Activated effector memory CD4-positive, alpha-beta T cell treated with Interleukin-2 at 50 U/mL for 16 hours (primary cell): ENCODE measurements at places on chromosomes 12 and 14.

- no peak for DNase-seq
Observed at GRCh38 chr12:125050446-125050845, 14.8 kb upstream of the AACS start.

DNA sequence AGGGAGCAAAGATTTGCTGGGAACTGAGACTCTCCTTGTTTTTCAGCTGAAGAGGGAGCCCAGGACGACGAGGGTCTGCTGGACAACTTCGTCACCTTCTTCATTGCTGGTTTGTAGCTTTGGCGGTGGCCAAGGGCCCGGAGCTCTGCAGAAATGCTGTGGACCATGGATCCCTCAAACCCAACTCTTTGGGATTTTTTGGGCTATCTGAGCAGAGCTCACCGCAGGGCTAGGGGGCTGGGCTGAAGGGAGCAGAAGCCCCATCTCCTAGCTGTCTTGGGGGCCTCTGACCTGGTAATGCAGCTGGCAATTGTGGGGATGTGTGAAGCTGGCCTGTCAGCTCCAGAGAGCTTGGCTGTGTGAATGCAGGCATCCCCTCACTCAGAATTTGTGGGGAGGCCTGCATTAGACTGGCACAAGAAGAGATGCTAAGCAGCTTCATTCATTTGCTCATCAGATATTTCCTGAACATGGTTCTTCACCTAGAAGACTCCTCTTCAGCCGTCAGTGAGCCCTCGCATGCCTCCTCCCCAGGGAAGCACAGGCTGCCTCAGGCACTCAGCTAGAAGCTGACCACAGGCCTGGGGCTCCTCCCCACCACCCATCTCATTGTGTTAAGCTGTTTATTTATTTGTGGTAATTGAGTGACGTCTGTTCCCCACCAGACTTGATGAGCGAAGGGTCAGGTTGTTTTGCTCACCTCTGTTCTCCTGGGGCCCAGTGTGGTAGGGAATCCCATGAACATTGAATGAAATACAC lies 32.2 kb downstream of the CYP46A1 start:
- DNase-seq = no peak

DNA sequence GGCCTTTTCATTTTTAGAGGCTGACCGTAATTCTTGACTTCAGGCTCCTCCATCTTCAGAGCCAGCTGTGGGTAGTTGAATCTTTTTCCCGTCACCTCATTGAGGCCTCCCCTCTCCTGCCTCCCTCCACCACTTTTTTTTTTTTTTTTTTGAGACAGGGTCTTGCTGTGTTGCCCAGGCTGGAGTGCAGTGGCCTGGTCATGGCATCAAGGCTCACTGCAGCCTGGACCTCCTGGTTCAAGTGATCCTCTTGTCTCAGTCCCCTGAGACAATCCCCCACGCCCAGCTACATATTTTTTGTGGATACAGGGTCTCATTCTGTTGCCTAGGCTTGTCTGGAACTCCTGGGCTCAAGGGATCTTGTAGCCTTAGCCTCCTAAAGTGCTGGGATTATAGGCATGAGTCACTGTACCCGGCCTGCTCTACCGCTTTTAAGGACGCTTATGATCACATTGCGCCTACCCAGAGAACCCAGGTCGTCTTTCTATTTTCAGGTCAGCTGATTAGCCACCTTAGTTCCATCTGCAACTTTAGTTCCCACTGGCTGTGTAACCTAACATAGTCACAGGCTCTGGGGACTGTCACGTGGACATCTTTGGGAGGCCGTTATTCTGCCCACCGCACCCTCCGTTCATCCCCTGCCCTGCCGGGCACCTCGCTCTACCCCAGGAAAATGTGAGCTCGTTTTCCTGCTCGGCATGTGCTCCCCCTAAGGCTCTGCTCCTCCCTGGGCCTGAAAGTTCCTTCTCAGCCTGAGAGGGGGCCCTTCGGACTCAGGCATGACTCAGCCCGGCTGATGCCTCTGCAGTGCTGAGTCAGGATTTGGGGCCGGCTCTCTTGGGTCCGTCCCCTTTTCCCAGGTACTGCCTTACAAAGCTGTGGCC lies 13.4 kb downstream of the TNFAIP2 start:
- no peak for DNase-seq

DNA sequence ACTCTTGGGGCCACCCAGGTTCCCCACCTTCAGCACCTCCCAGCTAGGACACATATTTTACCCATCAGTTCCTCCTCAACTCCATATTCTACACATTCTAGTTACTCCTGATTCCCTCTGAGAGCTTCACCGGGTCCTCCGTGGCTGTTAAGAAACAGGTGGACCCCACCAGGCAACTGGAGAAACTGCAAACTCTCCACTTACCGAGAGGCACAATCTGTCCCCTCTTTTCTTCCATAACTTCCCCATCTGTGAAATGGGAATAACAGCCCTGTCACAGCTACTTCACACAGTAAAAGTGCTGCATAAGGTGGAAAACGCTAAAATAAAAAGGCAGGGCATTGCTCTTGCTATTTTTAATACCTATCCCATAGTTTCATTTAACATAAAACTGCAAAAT lies 1.5 kb downstream of the SLC7A8 start:
- no peak for DNase-seq

- DNase-seq = no peak
Observed at GRCh38 chr12:24534622-24535021, 414.3 kb downstream of the BCAT1 start.

DNA sequence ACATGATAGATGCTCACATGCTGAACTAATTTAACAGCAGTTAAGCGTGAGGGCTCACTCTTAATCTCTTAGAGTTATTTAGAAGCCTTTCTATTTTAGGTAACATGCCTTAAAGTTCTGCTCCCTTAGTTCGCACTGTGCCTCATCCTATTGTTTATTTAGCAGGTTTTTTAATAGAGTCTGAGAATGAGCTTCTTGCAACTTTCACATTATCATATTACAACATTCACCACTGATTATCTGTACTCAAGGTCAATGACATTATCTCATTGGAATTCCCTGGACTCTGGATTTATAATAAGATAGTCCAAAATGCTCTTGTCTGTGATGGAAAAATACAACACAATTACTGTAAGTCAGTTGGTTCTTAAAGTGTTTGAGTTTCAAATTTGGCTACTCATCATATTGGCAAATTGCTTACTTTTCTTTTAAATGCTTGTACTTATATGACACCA lies 183.6 kb upstream of the SLC38A2 start:
- DNase-seq = no peak

GRCh38 chr12:26651566-26652188 lies 181.3 kb downstream of the ITPR2 start:
- DNase-seq = no peak

GRCh38 chr12:39780913-39781446 lies 161.4 kb upstream of the ABCD2 start:
- no peak for DNase-seq

DNA sequence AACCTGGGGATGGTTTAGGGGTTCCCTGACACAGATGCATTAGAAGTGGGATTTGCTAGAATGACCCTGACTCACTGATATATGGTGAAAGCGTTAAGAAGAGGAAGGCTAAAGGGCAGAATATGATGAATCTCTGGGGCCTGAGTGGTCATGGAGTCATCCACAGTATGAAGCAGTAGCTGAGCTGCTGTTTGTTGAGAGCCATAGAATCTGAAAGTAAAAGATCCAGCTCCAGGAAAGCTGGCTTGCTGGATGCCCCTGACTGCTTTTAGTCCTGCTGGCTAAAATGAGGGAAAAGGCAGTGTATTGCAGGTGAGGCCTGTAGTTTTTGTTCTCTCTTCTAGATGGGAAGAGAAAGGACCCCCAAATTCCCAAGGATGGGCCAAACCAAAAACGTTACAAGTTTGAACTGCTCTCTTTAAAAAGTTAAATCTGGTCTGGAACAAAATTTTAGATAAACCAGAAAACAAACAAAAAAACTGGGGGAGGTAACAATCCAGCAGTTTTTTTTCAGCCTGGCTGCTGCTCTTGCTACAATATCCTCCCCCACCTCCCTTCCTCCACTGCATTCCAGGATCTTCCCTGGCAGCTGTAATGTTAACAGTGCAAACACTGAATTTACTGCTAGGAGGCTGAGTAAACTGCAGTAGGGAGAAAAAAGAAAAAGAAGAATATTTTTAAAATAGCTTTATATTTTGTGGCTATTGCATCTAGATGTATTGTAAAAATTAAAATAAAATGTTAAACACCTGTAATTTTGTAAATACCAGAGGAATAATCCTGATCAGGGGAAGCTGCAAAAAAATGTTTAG lies 16.5 kb downstream of the SEL1L start:
- DNase-seq = no peak

DNA sequence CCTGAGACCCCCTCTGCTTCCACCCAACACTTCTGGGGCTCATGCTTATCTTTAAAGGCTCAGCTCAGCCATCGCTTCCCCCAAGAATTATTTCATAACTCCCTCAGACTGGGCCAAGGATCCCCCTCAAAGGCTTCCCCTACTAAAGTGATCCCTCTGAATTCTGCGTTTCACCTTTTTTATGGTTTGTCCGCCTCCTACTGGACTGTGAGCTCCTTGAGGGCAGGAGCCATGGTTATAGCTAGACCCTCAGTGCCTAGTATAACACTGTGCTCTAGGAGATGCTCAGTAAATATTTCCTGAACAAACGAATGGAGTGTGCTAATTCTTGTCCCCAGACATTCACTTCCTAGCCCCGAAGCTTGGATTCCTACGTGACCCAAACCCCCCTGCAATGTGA lies 20.5 kb upstream of the SRRM4 start:
- DNase-seq = no peak

- DNase-seq = no peak
Observed at GRCh38 chr12:15837141-15837790, 44.9 kb upstream of the STRAP start.

DNA sequence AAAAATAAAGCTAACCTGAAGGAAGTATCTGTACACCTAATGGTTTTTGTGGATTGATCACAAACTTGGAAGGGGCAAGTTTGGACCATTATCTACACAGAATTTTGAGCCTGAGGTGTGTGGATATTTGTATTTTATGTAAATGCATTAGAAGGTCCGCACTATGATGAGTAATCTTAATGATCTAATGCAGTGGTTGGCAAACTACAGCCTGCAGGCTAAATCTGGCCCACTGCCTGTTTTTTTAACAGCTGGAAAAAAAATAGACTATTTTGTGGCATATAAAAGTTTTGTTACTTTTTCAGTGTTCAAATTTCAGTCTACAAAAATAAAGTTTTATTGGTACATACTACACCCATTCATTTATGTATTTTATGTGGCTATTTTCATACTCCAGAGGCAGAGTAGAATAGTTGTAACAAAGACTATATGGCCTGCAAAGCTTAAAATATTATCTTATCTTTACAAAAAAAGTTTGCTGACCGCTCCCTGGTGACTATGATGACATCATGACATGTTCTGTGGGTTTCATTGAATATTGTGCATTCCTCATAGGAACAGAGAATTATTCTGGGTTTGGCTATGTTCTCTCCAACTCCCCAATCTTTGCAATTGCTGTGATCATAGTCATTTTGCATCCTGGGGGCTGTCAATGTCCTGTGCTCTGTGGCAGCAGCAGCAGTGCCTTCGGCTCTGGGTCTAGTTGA lies 962.6 kb upstream of the FBXO33 start:
- DNase-seq = no peak

DNA sequence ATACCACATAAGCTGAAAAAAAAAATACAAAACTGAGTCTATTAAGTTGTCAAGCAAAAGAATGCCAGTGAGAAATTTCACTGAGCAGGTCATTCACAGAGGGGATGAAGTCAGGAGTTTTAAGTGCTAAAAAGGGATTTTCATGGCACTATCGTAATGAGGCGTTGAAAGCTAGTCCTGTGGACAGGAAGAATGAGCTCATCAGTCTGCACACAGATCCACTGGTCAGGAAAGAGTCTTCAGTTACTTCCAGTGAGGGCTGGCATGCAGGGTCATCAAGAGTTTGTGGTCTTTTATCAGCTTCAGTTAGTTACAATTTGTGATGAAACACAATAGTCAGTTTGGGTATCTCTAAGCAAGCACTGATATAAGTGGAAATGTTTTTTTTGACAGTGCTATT lies 88.1 kb upstream of the WSCD2 start:
- no peak for DNase-seq
